ENCODE measurements at places on chromosomes 5 and 9.

DNA sequence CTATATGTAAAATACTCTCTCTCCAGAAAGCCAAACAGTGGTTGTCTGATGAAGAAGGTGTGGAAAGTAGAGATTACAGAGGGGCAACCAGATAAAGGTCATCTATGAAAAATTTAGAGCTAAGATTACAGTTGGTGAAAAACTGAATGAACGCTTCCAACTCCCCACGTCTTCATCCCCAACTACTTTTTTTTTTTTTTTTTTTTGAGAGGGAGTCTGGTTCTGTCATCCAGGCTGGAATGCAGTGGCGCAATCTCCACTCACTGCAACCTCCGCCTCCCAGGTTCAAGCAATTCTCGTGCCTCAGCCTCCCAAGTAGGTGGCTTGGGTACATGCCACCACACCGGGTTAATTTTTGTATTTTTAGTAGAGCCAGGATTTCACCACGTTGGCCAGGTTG, 64.3 kb downstream of the RAPGEF6 start:
- DNase-seq: no peak

- DNase-seq: no peak
These were observed 30.5 kb downstream of the ADAMTS2 start for GRCh38 chr5:179314606-179315355.

- no peak for DNase-seq
These were observed 44.7 kb downstream of the CDC14B start for GRCh38 chr9:96574931-96575351.

- DNase-seq: no peak
These were observed 135.5 kb downstream of the PAX5 start for GRCh38 chr9:36898431-36899020.

GRCh38 chr9:134320126-134320867, 6.0 kb upstream of the RXRA start:
- no peak for DNase-seq

GRCh38 chr5:178786859-178787499, 56.5 kb upstream of the ZNF354A start:
- no peak for DNase-seq

DNA sequence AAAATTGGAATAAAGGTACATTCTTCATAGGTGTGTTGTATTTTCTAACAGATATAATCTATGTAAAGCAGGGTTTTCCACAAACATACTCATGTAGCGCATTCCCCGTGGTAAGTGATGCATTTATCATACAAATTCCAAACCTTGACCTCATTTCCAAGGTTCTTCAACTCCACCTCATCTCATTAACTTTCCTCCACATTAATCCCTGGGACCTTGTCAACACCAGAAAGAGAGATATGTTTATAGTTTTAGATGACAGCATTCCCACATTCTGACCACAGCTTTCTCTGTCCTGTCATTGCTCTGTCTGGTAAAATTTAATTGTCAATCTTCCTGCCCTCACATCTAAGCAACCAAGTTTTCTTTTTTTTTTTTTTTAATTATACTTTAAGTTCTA, 415.1 kb downstream of the TMEM161B start:
- no peak for DNase-seq

- no peak for DNase-seq
These were observed 23.1 kb downstream of the GALNT12 start for GRCh38 chr9:98830554-98830953.

DNA sequence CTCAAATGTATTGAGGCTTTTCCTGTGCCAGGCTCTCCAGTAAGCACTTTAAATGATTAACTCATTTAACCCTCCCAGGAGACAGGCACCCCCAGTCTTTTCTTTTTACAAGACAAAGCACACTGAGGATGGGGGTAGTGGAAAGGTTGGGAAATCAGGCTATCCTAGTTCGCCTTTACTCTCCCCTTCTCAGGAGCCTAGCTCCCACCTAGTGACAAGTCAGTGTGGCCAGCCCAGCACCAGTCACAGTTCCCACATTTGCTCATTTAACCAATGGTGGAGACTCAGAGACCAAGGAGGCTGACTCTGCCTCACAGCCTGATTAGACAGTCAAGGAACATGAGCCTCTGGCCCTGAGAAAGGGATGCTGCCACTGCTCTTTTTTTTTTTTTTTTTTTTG, 3.5 kb downstream of the ALDH7A1 start:
- DNase-seq: no peak

DNA sequence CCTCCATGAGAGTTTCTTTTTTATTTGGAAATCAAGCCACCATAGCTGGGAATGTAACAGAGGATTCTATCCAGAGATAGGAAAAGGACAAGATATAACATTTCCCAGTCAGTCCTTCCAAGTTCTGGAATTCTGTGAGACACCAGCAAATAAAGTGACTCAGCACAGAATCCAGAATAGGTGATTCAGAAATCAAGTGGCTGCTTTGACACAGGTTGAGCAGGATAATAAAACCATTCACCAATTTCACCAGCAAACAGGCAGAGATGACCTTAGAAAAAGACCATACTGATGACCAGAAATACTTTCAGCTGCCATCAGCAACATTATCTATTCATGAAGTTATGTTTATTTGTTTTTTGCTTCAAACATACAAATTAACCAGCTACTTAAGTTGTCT, 491.5 kb upstream of the TUSC1 start:
- no peak for DNase-seq

GRCh38 chr5:128384068-128384467, 154.0 kb downstream of the FBN2 start:
- no peak for DNase-seq

DNA sequence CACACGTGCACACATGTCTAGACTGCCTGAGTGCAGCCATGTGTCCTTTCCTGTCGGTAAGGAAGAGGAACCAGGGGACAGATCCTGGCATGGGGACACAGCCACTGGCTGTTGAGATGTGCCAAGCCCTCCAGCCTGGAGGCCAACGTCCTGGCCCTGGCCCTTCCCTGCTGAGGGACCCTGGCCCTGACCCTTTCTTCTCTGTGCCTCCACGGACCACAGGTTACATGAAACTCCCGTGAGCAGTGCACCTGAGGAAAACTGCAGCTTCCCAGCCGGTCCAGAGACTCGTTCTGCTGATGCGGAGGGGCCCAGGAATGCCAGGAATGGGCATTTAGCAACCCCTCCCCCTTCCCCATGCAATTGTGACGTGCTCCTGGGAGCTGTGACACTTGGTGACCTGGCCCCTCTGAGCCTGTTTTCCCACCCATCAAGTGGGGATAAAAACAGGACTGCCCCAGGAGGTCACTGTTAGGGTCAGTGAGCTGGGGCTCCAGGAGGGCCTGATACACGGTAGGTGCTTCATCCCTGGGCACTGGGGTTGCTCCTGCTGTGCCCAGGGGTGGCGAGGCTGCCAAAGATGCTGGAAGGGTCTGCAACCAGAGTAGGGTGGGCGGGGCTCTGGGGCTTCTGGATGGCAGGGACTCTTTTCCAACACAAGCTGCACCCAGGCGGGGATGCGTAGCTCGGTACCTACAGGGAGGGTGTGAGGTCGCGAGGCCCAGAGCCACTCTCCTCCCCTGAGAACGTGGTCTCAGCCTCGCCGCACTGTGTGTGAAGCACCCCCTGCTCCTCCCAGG, 151.5 kb downstream of the C9orf50 start:
- peak; percentile 77 for DNase-seq

GRCh38 chr5:158326256-158326655, 467.3 kb upstream of the CLINT1 start:
- DNase-seq: peak; percentile 52

- no peak for DNase-seq
These were observed 78.0 kb downstream of the ARHGAP26 start for GRCh38 chr5:142847898-142848790.

- no peak for DNase-seq
These were observed 94.4 kb downstream of the USP20 start for GRCh38 chr9:129929496-129930125.

DNA sequence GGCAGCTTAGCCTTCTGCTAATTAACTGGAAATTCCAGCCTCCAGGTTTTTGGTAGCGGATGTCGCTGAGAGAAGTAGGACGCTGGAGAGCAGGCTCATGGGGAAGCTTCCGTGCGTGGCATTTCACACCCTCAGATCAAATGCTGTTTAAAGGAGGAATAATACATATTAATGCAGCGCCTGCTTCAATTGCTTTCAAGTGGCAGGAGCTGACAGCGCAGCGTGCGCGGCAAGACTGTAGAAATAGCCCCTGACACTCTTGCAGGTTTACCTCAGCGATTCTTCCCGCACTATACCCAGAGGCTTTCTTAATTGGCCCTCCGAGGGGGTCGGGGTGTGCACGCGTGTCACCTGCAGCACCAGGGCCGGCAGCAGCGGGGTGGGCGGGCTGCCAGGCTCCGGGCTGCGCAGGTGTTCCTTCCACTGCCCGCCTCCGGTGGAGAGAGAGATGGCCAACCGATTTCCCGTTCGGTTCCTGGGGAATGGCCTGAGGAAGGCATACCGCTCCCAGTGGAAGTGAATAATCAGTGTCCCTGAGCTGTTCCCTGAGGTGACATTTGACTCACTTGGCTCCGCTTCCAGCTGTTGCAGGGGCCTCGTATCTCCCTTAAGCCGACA, 427.9 kb downstream of the KCTD16 start:
- no peak for DNase-seq
